ENCODE measurements at places on chromosomes 6 and 20.

DNA sequence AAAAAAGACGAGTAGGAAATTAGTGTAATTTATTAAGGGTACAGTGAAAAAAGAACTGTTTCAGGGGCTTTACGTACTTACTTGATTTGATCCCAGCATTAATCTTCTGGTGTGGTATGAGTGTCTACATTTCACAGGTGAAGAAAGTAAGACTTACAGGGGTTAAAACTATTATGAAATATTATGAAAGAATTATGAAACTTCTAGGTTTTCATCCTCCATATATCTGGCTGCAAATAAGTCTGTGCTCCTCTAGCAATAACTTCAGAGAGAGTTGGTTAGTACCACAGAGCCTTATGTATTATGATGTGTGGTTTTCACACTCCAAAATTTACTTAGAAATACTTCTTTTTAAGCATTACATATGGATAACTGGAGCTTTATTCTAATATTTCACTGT, 41.9 kb downstream of the ZFAND3 start:
- DNase-seq, result no peak

GRCh38 chr6:156767603-156768467, 9.3 kb upstream of the ARID1B start:
- DNase-seq, result no peak

DNA sequence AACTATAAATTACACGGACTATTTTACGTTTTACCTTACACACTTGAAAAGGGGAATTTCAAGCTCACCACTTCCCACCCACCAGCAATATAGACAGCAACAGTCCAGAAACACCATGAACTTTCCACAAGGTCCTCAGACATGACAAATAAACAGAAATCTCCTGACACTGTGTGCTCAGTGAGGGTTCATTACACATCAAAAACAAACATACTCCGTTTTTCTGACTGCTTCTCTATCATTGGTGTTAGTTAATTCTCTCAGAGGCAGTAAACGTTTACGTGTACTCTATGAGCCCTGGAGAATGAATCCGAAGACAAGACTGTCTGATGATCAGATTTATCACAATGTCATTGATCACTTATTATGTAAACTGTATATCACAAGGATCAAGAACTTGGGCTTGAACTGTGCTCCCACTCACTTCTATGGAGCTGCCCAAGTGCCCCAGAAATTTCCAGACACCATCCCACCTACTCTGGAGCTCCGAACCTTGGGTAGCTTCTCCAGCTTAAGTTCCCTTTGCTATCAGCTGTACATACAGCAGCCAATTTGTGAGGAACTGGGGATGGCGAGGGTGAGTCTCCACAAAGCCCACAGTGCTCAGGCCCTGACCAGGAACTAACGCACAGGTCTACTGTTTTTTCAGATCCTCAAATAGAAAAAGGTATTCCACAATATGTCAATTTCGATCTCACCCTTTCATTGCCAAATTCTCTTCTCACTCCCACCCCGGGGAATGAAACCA, 86.0 kb downstream of the ALDH8A1 start:
- DNase-seq, result no peak

- DNase-seq, result no peak
Measured at GRCh38 chr6:159700970-159701369, 7.9 kb upstream of the SOD2 start.

DNA sequence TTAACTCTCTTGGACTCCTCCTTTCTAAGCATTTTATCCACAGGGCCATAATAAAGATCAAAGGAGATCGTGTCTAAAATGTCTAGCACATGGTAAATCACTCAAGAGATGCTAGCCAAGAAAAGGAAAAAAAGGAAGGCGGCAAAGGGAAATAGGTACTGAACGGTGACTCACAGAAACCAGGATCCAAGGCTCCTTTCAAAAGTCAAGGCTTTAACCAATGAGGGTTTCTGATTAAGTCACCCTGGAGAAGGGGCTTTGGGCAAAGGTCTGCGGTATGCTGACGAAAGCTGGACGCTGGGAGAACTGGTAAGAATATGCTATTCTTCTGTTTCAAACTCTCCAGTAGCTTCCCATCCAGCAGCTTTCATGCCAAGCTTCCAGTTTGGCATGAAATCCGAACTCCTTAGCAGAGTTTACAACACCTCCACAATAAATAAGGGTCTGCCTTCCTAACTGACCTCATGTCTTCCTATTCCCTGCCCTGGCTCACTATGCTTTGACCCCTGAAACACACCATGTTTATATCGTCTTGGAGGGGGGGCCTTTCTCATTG, 1.0 kb downstream of the TOMM34 start:
- DNase-seq, result no peak

DNA sequence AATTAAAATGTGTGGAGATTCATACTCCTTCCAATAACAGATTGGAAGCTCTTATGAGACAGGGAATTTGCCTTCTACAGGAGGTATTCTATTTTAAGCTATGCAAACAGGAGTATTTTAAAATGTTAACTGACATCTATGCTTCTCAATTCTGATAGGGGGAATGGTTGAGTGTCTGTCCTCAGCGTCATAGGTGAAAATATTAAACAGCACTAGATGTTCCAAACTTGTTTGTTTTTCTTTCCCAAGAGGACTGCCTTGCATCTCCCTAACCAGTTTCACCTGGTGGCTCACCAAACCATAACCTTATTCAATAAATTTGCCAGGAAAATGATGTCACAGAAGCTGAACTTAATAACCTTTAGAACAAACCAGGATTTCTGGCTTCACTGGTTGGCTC, 24.6 kb upstream of the ARG1 start:
- DNase-seq, result no peak

- no peak for DNase-seq
Measured at GRCh38 chr20:23857962-23858595, 21.5 kb downstream of the CST5 start.

DNA sequence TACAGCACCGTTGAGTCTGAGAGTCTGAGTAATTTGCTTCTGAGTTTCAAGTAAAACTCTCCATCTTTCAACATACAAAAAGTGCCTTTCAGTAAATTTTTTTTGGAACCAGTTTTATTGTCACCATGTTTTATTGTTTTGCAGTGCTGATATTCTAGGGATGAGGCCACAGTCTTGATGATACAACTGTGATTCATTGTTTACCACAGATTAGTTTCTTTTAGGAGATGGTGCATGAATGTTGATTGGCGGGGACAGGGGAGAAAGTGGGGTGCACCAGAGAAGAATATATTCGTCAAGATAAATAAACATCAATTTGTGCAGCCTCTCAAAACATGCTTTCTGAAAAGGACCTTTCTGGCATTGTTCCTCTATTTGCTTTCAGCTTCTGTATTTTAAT, 109.0 kb downstream of the MCHR2 start:
- DNase-seq, result no peak

GRCh38 chr6:29489286-29489685, 1.5 kb upstream of the MAS1L start:
- no peak for DNase-seq

All from stimulated activated naive CD8-positive, alpha-beta T cell treated with anti-CD3 and anti-CD28 coated beads, Interleukin-15, amount 100 ng/mL, for 72 hours (primary cell).